ENCODE measurements at places on chromosomes 5 and 9.

DNA sequence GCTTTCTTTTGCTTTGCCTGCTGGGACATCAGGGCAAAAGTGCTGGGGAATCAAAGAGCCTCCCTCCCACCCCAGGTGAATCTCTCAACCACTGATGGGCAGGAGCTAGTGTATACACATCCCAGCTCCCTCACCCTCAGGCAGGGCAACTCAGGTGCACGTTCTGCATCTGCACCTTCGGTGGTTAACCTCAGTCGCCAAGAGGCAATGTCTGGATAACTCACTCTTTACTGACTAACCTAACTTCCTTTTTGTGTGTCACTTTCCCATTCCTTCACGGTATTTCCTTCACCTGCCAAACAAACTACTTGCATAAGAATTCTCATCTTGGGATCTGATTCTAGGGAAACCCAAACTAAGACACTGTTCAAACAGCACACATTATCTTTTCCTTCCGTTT, 26.3 kb downstream of the CNTFR start:
- no peak for DNase-seq

- DNase-seq, result no peak
Measured at GRCh38 chr5:136717917-136718316, 352.6 kb upstream of the TRPC7 start.

GRCh38 chr5:16965581-16965980, 29.5 kb upstream of the MYO10 start:
- no peak for DNase-seq

DNA sequence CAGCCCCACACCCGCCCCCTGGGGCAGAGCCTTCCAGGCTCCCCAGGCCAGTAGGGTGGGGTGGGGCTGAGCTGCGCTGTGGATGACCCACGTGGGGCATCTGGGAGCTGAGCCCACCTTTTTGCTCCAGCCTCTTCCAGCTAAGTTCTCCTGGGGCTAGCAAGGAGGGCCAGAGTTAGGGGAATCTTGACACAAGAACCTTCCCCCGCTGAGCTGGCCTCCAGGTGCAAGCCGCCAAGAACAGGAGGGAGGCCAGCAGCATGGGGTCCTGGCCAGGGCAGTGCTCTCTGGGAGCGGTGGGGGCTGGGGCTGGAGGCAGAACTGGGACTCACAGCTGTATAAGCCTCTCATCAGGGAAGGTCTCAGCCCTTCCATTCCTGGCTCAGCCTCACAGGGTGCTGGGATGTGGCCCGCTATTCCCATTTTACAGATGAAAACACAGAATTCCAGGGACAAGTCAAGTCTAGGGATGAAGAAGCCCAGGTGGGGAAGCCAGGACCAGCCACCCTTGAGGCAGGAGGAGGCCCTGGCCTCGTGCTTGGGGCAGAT, 21.5 kb downstream of the SARDH start:
- DNase-seq, result no peak

GRCh38 chr9:79054500-79054899, 517.3 kb upstream of the TLE4 start:
- DNase-seq, result no peak

DNA sequence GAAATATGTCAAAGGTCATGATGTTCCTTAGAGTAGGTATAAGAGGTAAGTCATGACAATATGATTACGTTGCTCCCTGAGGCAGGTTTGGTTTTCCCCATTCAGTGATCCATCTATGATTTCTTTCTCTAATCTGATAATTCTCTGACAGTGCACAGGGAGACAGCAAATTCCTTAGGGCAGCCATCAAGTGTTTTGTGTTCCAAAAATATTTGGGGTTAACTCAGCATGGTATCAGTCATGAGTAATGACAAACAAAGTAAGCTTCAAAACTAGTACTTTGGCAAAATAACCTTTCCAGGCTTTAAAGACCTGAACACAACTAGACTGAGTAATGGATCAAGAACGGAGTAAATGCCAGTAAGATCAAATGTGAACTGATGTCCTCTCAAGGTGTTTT, 55.3 kb upstream of the SPATA31E1 start:
- no peak for DNase-seq

DNA sequence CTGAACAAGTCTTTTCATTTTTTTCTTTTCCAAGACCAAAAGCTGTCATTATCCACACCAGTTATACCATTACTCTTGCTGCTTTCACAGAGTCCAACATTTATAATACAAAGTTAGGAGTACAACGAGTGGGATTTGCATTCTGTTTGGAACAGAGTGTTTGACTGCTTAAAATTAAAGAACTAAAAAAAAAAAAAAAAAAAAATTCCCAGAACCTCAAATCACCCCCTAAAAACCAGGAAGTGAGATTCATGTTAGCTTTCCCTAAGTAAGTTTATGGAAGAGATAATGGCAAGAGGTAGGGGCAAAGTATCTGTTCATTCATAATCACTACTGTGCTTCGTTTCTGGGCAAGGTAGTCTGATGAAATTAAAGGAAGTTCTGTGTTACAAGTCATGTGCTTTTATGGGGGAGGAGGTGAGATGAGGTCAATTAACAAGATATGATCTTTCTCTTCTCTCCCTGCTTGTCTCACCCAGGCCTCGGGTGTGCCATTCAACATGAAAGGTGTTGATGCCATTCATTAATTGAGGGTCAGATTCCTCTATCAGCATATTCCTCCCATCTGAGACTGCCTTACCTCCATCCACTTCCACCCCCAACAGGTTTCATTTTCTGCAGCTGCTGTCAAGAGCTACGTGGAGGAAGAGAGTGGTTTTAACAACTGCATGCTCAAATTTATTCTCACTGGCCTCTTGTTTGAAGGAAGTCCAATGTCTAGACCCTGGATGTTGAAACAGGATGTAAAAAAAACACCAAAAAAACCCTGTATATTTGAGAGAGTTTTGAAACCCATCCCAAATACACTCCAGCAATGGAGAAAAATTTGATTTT, 58.1 kb downstream of the MARCHF3 start:
- no peak for DNase-seq

GRCh38 chr9:125121146-125121545, 22.2 kb downstream of the SCAI start:
- no peak for DNase-seq
